ENCODE measurements at places on chromosomes 7 and 10.

DNA sequence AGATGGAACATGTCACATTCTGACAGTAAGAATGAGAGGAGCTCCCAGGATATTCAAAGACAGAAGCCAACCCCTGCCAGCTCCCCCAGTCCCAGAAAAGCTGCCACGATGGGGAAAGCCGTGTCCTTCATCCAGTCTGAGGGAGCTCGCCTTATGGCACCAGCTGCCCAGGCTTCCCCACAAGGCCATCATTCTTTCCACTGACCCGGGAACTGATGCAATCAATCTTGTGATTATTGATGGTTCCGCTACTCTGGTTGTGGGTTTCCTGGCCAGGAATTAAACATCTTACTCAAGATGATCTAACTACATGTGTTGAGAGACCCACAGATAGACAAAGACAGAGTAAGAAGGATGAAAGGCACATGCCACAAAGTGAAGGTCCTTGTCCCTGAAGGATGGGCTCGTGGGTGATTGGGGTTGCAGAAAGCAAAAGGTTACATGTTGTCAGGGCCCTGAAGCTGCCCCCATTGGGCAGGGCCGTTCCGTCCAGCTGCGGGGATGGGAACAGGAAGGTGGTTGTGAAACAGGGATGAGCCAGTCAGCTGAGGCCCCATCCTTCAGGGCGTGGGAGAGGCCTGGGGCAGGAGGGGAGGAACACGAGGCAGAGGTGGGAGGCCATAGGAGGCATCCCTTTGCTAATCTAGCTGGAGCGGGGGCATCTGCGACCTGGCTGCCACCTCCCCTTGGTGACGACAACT, 127.6 kb downstream of the OAT start:
- DNase-seq = no peak

- DNase-seq = no peak
Measured at GRCh38 chr7:128840326-128841170, 10.3 kb downstream of the FLNC start.

DNA sequence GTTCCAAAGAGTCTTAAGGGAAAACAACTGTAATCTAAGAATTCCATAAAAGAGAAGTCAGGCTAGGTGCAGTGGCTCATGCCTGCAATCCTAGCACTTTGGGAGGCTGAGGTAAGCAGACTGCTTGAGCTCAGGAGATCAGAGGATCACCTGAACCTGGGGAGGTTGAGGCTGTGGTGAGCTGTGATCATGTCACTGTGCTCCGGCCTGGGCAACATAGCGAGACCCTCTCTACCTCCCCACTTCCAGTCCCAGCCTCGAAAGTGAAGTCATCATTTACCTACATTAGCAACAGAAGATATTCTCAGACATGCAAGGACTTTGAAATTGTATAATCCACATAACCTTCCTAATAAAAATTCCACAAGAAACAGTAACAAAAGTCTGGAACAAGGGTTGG, 129.8 kb upstream of the DNAJB12 start:
- DNase-seq = no peak

GRCh38 chr7:146242661-146243060, 126.1 kb downstream of the CNTNAP2 start:
- no peak for DNase-seq

DNA sequence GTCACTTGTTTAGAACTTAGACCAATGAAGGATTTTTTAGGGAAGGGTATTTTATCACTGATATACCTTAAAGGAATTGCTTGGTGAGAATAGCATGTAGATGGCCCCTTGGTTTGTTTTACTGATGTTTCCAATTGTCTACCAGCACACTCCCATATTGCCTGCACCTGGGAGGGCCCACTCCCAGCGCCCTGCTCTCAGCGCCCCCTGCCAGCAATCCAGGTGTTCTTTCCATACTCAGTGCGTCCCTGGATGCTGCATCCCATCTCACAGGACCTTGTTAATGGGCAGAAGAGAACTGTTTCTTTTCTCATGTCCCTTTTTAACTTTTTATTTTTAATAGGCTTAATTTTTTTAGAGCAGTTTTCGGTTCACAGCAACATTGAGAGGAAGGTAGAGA, 24.1 kb upstream of the SFRP5 start:
- DNase-seq = no peak

GRCh38 chr10:44233561-44234482, 151.1 kb downstream of the CXCL12 start:
- DNase-seq = no peak

GRCh38 chr10:62182595-62182994, 86.0 kb downstream of the RTKN2 start:
- DNase-seq = peak; percentile 38

GRCh38 chr7:99409806-99410205, 1.0 kb downstream of the BUD31 start:
- no peak for DNase-seq

GRCh38 chr7:111436608-111437007, 125.7 kb downstream of the IMMP2L start:
- DNase-seq = no peak

DNA sequence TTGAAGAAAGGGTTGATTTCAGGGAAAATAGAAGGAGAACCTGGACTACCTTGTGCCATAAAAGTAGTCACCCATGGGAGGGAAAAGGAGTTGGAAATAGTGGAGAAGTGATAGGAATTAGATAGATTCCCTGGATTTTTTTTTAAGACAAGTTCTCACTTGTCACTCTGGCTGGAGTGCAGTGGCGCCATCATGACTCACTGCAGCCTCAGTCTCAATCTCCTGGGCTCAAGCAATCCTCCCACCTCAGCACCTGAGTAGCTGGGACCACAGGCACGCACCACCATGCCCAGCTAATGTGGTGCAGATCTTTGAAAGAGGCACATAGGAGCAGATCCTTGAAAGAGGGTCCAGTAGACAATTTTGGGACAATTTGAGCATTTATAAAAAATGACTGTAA, 9.5 kb upstream of the BLNK start:
- DNase-seq = no peak

- DNase-seq = peak; percentile 24
Measured at GRCh38 chr10:49594594-49594993, 15.5 kb upstream of the SLC18A3 start.

DNA sequence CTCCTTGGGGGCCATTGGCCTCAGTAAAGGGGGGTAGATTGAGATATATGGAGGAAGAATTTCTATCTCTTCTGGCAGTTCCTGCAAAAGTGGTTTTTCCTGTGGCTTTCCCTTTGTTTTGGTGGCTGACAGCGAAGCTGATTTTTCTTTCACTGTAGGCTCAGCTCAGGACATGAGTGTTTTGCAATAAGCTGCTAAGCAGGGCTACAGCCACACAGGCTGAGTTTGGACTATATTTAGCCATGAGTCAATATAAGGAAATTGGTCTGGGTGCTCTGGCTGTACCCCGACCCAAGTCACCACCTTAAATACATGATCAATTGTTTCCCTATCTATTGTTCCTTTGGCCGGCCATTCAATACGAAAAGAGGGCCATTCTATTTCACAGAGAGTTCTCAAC, 212.7 kb upstream of the KCND2 start:
- no peak for DNase-seq

GRCh38 chr10:30430544-30431298, 3.3 kb upstream of the MAP3K8 start:
- no peak for DNase-seq

DNA sequence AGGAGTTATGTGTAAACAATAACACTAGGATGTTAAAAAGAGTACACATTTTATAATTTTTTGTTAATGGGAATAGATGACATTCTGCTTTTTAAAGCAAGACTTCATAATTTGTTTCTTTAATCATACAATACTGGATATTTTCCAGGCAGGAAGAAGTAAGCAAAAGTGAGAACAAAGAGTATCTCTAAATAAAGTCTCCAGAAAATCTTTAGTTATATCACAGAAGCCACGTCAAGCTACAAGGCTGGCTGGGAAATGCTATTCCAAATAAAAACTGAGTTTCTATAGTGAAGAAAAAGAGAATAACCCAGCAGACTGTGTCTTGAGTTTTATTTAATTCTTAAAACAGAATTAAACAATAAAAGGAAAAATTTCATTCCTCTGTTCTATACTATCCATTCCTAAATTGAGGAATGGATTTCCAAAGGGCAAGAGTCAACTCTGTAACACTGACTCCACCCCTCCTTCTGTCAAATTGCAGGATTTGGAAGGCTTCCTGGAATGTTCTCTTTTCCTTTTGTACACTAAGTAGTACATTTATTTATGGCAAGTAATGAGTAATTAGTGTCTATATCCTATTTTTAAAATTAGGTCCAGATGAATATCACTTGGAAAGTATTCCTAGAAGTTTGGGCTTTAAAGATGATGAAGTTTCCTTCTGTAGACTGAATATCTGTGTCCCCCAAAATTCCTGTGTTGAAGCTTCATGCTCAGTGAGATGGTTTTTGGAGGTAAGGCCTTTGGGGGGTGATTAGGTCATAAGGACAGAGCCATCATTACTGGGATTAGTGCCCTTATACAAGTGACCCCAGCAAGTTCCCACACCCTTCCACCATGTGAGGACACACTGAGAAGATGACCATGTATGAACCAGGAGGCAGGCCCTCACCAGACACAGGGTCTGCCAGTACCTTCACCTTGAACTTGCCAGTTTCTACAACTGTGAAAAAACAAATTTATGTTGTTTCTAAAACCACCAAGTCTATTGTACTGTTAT, 290.9 kb downstream of the CRPPA start:
- DNase-seq = no peak

- DNase-seq = no peak
Measured at GRCh38 chr7:133015888-133016287, 66.0 kb downstream of the CHCHD3 start.

DNA sequence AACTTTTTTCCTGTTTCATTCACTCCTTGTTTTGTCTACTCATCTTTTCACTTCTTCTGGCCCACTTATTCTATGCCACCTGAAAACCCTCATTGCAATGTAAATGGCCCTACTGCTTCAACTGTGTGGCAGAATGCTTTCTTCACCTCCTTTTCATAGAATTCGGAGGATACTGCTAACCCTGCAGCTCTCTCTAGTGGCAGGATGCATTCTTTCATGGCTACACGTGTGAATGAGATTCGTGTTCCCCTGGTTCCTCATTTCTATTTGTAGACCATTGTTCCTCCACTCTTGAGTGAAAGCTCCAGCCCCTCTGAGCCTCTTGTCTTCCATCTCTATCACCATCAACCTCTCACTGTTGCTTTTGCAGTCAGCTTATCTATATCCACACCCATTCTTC, 20.9 kb upstream of the CYP26C1 start:
- DNase-seq = no peak

DNA sequence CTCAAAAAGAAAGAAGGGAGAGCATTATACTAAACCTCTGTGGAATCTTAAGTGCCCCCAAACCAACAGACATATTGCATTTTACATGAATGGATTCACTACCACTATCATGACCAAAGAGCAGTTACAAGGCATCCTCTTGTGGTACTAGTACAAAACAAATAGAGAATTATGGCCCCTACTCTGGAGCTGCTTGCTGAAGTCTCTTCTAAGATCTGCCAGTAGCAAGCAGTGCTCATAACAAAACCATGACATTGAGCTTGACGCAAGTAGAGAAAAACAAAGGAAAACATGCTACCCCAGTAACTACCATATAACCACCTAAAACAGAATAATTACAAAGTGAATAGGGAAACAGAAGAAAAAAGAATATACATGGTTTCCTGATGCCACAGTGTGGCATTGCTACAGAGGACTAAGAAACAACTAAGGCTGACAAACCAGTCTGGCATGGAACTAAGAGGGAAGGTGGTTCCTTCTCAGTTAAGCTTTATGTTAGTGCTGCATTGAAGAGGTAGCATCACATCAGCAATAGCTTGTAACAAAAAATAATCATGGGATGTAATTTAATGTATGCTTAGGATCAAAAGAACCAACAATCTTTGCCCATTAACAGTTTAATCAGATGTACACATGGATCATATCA, 150.2 kb upstream of the AGR3 start:
- DNase-seq = peak; percentile 60

GRCh38 chr7:145082366-145083161, 246.7 kb upstream of the TPK1 start:
- no peak for DNase-seq

- peak; percentile 73 for DNase-seq
Measured at GRCh38 chr7:144818511-144818910, 17.3 kb downstream of the TPK1 start.

- peak; percentile 64 for DNase-seq
Measured at GRCh38 chr10:110613341-110613995, 30.7 kb upstream of the RBM20 start.

GRCh38 chr7:39987641-39988347, 37.7 kb downstream of the CDK13 start:
- no peak for DNase-seq

DNA sequence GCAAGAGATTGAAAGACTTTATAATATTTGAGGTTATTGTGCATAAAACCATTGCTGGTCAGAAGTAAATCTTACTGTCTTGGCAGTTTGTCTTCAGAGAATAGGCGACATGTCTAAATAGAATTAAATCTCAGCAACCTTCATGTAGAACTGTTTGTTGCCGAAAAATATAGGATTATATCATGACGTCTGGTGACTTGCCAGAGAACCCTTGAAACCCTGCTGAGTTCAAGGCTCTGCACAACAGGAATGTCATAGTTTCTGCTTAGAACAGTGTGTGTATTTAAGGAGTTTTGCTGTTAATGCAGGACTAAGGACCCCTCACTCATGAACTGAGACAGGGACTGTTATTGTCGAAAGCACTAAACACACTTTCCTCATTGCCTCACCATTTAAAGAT, 206.4 kb upstream of the ETV1 start:
- no peak for DNase-seq

GRCh38 chr7:69912846-69913245, 314.6 kb downstream of the AUTS2 start:
- no peak for DNase-seq

- no peak for DNase-seq
Measured at GRCh38 chr10:123800289-123800688, 91.3 kb downstream of the CPXM2 start.

- DNase-seq = no peak
Measured at GRCh38 chr7:84236398-84236797, 41.8 kb upstream of the SEMA3A start.

- DNase-seq = no peak
Measured at GRCh38 chr10:69732826-69733150, 68.9 kb upstream of the COL13A1 start.

GRCh38 chr7:315516-316265, 25.7 kb downstream of the FOXL3 start:
- no peak for DNase-seq

- no peak for DNase-seq
Measured at GRCh38 chr10:119348516-119349240, 141.3 kb downstream of the GRK5 start.

DNA sequence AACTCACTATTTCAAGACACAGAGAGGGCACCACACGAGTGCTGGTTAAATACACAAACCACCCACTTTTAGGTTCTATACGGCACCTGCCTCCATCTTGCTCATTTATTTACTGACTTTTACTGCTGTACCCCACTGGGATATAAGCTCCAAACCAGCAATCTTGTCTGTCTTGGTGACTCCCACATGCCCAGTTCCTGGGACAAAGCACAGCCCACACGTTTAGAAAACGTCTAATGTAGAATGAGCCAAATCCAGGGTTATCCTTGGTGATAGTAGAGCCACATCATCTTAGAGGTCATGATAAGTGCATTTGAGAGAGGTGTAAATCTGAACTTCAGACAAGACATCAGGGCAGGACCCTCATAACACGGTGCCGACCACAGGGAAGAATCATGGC, 73.5 kb downstream of the NUDCD3 start:
- DNase-seq = no peak

- no peak for DNase-seq
Measured at GRCh38 chr7:113480537-113480936, 362.2 kb upstream of the SMIM30 start.

- DNase-seq = no peak
Measured at GRCh38 chr10:8640301-8640700, 585.8 kb downstream of the GATA3 start.

All from activated CD4-positive, alpha-beta T cell treated with anti-CD3 and anti-CD28 coated beads, Interleukin-10, Interleukin-2, amounts not matched to agents 100 ng/mL and 50 ng/mL, durations not matched to agents 16 hours and 8 hours (primary cell).